ENCODE measurements at places on chromosomes 16 and 17.

DNA sequence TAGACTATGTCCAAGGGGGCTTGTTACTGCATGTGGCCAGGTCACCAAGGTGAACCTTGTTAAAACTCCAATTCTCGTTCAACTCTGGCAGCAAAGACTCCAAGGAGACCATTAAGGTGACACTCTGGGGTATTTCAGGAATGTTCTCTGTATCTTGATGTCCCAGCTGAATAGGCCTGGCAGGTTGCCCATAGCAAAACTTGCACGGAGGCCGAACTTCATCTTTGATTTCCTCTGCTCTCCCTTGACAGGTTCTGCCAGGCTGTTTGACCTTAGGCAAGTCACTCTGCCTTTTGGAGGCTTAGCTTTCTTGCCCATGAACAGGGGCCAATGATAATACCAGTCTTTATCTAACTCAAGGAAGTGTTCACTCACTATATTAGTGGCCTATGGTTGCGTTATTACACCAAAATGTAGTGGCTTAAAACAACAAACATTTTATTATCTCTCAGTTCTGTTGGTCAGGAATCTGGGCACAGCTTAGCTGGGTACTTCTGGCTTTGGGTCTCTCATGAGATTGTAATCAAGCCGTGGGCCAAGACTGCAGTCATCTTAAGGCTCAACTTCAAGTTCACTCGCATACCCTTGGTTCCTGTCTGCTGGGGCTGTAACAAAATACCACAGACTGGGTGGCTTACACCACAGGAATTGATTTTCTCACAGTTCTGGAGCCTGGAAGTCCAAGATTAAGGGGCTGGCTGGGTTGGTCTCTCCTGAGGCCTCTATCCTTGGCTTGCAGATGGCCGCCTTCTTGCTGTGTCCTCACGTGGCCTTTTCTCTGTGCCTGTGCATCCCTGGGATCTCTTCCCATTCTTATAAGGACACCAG, 168.5 kb downstream of the UTP18 start:
- no peak for DNase-seq

DNA sequence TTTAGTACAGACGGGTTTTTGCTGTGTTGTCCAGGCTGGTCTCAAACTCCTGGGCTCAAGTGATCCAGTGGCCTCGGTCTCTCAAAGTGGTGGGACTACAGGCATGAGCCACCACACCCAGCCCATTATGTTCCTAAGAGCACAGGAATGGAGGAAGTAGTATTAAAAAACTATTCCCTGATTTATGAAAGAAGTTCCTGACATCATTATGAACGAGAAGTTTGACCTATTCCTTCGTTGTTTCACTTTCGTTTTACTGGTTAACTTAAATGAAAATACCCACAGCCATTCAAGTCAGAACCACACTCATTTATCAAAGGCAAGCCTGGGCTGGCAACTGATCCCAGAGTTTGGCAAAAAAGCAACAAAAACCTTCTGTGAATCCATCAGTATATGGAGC, 13.5 kb upstream of the CBX4 start:
- DNase-seq = no peak

GRCh38 chr16:67030221-67030962, 1.4 kb downstream of the CBFB start:
- DNase-seq = no peak

- no peak for DNase-seq
These were observed 205.2 kb upstream of the CHMP6 start for GRCh38 chr17:80786470-80786869.

DNA sequence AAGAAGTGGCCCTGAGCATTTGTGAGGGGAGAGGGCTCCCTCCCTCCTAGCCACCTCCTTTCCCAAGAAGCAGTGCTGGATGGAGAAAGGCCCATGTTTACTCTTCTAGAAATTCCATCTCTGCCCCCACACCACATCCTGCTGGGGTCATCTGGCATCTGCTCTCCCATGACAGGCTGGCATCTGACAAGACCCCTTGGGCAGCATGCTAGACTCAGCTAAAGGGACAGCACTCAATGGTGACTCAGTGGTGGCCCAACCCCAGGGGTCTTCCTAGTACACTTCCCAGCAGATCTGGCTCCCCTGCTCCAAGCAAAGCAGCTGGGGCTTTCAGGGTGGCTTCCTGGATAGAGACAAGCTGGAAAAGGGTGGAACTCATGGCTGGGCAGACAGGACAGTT, 14.4 kb downstream of the SLC38A7 start:
- no peak for DNase-seq

DNA sequence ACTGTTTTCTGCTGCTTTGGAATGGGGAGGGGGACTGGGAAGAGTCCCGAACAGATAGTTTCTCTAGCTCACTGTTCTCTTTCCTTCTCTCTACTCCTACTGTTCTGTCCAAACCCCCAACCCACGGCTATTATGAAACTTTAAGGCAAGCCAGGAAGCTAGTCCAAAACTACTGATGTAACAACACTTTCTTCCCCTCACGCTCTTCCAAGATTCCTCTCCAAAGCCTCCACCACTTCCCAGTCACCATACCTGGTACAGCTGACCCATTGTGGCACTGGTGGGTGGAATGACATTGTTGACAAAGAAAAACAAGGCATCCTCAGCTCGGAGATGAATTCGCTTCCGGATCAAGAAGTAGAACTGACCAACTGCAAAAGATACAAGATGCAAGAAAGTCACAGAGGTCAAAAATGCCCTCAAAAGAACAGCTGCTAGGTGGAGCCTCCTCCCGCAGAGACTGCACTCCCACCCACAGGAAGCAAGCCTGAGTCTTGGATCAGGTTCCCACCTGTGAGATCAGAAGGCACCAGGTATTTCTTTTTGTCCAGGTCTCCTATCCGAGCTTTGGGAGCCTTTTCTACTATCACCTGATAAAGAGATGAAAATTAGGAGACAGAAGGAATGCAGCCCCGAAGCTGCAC, 1.0 kb downstream of the GABARAP start:
- DNase-seq = no peak

GRCh38 chr17:996554-997344, at the start of gene TIMM22:
TIMM22 (plus strand) TSS chr17:997129; CDS start chr17:997143, 14 bp downstream.
- peak; percentile 85 for DNase-seq

- no peak for DNase-seq
These were observed 5.5 kb downstream of the KDM8 start for GRCh38 chr16:27208796-27209195.

DNA sequence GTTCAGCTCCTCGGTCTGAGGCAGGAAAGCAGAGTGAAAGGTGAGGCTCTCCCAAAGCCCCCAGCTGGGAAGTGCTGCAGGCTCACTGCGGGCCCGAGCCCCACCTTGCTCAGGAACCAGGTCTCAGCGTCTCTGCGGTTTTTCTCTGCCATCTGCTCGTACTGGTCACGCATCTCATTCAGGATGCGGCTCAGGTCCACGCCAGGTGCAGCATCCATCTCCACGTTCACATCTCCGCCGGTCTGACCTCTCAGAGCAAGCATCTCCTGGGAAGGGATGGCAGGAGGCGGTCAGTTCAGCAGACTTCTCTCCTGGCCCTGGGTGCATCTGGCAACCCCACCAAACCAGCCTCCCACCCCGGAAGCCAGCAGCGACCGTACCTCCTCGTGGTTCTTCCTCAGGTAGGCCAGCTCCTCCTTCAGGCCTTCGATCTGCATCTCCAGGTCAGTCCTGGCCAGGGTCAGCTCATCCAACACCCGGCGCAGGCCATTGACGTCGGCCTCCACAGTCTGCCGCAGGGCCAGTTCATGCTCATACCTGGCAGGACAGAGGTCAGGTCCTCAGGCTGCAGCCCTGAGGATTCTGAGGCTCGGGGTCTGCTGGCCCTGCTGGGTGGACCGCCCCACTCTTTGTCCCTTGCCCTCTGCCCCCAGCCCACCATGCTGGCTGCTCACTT, 1.5 kb downstream of the KRT16 start:
- no peak for DNase-seq

DNA sequence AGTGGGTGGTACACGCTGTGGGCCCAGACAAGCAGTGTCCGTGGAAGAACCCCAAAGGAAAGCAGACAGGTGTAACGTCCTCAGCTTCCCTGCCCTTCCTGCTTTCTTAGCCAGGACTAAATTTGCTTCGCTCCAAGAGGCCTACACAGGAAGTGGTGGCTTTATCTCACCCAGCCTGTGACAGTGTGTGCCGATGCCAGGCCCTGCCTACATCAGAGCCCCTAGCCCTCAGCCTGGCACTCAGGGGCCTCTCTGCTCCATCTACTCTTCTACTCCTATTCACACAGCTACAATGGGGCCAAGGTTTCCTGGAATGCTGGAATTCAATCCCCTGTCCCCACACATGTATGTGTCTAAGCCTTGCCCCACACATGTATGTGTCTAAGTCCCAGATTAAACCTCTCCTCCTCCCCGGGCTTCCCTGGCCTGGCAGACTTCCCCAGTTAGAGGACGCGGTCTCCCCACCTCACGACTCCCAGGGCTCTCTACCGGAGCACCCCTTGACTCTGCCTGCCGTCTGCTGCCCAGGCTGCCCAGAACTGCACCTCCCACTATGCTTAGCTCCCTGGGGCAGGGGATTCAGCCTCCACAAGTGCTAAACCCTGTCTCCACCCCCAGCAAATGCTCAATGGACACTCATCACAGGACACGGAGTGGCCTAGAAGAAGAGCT, 8.2 kb downstream of the PGAP3 start:
- no peak for DNase-seq

- no peak for DNase-seq
These were observed 675 bp downstream of the RNF213 start for GRCh38 chr17:80261159-80261894.

- DNase-seq = no peak
These were observed 739.4 kb downstream of the CDH8 start for GRCh38 chr16:61296814-61297213.

DNA sequence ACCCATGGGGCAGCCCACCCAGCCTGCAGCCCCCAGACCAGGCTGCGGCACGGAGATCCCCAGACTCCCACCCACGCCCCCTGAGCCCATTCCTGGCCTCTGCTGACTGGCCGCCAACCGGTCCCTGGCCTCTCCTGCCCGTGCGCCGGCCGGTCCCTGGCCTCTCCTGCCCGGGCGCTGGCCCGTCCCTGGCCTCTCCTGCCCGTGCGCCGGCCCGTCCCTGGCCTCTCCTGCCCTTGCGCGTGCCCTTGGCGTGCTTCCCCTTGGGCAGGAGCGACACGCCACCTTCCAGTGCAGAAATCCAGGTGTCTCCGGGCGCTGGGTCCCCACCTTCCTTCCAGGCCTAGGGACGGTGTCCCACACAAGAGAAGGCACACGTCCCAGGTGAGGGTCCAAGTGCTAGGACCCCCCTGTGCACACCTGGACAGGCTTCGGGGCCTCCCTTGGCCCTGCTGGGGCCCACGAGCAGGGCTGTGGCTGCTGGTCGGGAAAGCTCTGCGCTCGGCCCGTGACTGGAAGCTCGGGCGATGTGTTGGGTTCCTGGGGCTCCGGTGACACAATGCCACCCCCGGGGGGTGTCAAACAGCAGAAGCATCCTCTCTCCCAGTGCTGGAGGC, 21.4 kb upstream of the CACNA1H start:
- DNase-seq = no peak

DNA sequence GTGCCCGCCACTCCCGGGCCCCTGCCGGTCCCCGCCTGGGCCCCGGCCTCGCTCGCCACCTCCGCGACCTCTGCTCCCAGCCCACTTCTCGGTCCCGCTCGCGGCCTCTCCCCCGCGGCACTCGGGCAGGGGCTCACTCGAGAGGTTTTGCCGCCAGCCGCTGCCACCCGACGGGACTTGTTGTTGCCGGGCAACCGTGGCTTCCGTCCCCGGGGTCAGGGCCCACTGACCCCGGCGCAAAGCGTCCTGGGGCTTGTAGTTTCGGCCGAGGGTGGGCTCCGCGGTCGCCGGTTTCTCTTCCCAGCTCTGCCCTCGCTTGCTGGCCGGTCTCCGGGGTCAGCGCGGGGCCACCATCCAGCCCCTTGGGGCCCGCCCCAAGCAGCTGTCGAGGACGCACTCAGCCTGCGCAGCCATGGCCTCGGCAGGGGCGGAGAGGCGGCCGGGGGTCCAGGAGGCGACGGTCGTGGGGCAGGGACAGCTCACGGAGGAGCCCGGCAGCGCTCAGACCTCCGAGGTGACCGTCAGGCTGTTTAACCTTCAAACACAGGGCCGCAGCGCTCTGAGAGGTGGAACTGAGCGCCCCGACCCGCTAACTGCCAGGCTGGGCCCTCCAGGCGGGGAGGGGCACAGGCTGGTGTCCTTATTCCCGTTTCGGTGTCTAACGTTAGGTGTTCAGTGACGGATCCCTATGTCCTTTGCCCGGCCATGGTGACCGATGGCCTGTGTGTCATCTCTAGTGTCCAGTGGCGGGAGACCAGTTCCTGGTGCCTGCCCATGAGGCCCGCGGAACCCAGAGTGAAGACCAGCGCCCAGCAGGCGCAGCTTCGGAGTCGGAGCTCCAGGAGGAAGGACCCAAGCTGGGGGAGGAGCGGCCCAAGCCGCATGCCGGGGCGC, at the start of the genes C16orf86 and ENKD1:
TSS of gene C16orf86 (plus strand) at position 256 of the 894 bp plus-strand sequence. CDS start at position 413, 157 bp downstream.
TSS of gene ENKD1 (minus strand) at position 192 of the 894 bp plus-strand sequence. CDS start 308 bp downstream, outside the sequence.
- DNase-seq = peak; percentile 51

DNA sequence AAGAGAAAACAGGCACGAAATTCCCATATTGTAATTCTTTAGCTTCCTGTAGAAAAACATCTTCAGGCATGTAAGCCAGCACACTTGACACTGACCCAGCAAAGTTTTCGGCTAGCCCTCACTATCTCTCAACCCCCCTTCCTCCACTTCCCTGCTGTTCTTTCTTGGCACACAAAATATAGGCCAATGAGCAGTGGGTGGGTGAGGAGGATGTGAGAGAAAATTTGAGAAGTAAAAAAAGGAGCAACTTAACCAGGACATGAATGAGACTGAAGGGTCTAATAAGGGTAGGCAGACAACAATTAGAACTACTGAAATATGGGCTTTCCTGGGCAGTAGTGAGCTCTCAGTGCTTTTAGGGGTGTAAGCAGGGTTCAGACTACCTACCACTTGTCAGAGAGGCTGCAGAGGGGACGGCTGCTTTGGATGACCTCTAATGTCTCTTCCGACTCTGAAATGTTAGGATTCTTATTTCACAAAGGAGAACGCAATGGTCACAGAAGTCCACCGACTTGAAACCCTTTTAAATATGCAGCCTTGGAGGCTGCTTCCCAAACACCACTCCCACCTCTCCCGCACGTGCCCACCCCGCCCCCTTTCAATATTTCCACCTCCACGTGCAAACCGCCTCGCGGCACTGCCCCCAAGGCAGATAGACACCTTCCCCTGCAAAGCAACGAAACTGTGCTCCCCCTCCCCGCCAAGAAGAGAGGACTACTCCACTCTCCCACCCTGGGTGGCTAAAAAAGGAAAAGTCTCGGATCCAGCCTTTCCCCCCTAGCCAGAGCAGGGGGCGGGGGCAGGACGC, 889 bp downstream of the MBTD1 start:
- no peak for DNase-seq

DNA sequence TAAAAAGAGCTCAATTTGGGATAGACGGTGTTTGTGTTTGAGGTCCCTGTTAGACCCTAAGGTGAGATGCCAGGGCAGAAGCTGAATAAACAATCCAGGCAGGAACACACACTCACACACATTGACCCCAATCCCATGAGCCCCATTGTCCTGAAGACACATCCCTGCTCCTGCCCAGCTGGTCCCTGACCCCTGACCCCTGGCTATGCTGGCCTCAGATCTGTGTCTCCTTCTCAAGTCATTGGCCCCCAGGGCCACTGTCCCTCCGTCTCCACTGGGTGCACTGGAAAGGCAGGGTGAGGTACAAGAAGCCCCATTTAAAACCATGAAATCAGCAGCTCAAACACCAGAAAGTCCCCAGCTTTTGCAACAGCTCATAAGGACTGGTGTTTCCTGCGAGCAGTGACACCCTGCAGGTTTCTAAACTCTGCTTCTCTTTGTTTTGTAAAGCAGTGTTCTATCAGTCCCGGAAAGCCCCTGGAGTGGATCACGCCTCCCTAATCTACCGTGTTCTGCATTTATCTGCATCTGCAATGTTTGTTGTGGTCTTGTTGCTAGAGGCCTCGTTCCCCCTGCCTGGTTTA, 18.0 kb upstream of the ASGR2 start:
- no peak for DNase-seq

GRCh38 chr17:72429066-72429638, 308.3 kb downstream of the SOX9 start:
- no peak for DNase-seq

All from activated CD8-positive, alpha-beta memory T cell treated with anti-CD3 and anti-CD28 coated beads for 48 hours (primary cell).